ENCODE measurements at places on chromosomes 5 and 9.
A peak's percentile ranks its signal among the peaks of the same experiment; 100 is the strongest.

- DNase-seq = no peak
These were observed 48.4 kb upstream of the PWWP2A start for GRCh38 chr5:160167624-160168165.

DNA sequence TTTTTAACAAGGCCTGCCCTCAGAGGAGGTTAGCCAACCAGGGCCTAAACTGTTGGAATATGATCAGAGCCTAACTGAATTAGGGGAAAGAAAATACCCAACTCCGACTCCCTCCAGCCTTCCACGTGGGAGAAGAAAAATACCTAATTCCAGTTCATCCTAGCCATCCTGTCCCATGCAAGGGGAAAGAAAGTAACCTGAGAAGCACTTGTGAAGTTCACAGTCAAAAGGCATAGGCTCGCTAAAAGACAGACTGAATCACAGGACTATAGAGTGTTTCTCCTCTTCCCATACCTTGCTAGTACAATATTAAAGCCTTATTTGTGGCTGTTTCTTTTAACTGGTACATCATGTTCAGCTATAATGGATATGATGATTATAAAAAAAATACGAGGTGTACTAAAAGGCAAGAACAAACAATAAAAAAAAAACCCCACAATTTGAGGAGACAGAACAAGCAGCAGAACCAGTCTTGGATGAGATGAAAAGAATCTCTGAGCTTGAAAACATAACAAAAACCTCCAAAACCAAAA lies 18.0 kb upstream of the ATP10B start:
- no peak for DNase-seq

- no peak for DNase-seq
These were observed 147.6 kb upstream of the PITX1 start for GRCh38 chr5:135181653-135182052.

- DNase-seq = no peak
These were observed 10.3 kb downstream of the SMC2 start for GRCh38 chr9:104104360-104104759.

DNA sequence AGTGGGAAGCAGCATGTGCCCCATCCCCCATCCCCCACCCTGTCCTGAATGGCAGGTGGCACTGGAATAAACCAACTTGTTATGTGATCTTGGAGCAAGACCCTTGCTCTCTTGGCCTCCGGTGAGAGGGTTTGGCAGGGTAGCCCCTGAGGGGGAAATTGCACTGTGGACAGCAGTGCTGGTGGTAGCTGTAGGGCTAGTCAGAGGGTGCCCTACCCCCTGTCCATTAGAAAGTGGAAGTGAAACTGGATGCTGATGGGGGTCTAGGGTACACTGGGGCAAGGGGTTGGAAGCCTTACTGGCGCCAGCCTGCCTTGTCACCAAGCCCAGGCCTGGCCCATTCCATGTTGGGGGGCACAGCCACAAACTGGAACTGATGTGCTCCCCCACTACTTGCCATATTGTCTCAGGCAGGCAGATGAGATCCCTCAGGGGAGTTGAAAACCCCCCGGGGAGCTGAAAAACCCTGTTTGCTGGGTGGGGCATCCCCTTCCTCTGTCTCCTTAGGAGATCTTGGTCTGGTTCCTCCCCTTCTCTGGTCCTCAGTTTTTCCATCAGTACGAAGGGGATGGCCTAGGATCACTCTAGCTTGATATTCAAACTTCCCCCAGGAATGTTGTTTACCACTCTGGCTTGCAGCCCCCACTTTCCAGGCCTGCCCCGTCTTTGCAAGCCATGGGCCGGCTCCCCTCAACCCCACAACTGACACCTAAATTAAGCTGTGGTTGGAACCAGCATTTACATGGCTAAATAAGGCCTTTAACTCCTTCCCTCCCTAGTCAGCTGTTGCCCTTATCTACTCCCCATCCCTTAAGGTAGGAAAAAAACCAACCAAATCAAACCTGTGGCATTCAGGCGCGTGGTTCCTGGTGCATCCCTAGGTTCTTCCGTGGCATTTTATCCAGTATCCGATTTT lies 14.4 kb upstream of the SYNPO start:
- DNase-seq = no peak

- no peak for DNase-seq
These were observed 441.6 kb upstream of the BRINP1 start for GRCh38 chr9:119810645-119811429.

GRCh38 chr9:2093920-2094597 lies 78.9 kb downstream of the SMARCA2 start:
- DNase-seq = no peak

DNA sequence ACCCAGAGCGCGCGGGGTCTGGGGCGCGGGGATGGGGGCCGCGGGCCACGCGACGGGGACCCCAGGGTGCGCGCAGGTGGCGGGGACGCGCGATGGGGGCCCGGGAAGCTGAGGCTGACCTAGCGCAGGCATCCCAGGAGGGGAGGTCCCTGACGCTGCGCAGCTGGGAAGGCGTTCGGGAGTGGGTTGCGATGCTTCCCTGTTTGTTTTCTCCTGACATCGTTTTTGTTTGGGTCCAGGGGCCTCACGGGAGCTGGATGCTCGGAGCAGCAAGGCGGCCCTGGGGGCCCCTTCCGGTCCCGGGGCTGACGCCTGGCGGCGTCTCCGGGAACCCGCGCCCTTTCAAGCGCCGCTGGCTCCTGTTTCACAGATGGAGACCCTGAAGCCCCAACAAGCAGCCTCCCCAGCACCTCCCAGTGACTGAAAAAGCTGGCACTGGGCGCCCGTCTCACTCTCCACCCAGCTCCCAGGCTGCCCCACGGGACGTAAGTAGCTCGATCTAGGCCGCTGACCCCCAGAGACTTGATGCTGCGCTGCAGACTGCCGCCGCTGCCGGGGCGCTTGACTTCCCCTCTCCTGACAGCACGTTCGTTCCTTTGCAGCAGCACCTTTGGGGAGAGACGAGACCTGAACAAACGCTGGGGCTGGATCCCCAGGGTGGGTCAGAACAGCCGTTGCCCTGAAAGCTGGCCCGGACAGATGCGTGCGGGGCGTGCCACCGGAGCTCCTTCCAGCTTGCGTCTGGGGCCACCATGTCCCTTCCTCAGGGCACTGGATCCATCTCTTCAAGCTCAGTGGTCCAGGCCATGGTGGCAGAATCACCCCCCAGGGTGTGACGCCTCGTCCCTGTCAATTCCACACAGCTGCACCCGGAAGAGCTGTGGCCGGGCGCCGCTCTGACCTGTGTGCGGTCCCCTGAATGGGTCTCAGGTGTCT lies 593 bp downstream of the BRD3OS start:
- DNase-seq = peak; percentile 36

GRCh38 chr5:68345171-68345570 lies 129.6 kb downstream of the PIK3R1 start:
- DNase-seq = no peak

DNA sequence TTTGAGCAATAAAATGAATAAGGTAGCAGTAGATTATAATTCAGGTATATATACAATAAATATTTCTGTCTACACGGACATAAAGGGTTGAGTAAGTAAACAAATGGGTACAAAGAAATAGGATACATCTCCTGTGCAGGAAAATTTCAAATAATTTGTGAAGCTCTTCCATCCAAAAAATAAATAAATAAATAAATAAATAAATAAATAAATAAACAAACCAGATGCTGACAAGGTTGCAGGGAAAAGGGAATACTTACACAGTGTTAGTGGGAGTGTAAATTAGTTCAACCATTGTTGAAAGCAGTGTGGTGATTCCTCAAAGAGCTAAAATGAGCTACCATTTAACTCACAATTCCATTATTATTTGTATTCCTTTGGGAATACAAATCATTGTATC lies 227.3 kb upstream of the CDH18 start:
- DNase-seq = no peak

DNA sequence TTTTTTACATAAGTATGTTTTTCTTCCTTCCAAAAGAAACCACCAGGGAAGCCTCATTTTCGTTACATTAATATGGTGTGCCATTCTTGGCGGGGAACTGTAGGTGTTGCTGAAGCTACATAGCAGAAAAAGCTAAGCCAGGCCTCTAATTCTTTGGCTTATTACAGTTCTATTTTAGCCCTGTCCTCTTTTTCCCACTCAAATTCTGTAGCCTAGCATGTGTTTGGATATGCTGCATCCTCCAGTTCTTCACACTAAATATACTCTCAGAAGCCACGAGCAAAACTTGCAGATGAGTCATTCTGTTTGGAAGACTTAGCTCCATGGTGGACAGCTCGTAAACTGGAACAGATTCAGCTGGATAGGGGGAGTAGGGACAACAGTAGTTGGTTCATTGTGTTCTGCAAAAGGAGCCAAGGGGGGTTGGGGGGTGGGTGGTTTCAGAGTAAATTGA lies 369.4 kb downstream of the TMEM161B start:
- DNase-seq = no peak

DNA sequence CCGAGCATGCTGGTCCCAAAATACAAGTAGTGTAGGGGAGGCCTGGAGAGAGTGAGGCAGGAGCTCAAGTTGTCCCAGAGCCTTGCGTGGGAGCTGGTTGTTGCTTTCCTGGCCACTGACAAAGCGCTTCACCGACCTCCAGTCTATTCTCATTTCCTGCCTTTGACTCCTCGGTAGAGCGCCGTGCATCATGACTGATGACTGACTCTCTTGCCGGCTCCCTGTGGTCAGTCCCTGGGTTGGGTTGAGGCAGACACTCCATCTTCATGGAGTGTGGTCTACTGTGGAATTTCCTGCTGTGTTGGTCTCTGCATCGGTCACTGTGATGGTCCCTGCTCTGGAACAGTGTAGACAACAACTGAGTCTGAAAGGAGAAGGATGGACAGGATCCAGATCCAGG lies 175.1 kb upstream of the S1PR3 start:
- no peak for DNase-seq

DNA sequence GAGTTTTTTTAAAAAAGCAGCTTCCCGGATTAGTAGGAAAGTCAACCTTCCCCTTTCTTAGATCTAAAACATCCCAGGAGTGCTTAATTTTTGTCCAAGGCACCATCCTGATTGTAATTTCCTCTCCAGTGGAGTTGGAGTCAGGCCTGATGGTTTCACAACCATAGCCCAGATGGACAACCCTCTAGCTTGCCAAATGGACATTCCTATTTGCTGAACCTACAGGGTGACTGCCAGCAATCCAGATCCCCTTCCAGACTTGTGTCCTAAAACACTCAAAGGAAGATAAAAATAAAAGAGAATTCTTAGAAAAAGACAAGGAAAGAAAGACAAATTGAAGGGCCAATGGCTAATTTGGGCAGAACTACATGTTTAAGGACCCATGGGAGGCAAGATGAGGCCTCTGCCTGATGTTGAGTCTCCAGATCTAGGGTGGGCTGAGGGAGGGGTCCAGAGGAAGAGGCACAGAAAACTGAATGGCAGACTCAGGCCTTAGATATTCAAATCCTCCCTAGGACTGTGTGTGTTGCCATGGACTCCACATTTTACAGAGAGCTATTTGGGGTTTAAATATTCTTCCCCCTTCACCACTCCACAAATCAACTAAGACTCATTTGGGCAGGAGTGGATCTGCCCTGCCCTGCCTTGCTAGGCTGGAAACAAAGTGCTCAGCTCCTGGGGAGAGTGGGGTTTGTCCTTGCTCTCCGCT lies 38.5 kb upstream of the SLC44A1 start:
- DNase-seq = no peak

DNA sequence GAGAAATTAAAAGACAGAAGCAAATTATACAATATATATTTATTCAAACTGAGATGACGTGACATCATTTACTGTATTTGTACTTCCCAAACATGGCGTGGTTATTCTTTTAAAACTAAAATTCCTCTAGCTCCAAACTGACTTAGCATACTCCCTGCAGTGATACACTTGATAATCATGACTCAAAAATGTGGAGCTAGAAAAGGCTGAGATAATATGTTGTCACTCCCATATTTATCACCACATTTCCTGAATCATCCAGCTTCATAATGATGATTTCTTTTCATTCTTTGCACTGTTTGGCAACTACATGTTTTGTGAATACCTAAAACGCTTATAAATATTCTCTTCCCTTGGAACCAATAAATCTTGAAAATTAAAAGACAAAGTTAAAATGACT lies 341.0 kb downstream of the EBF1 start:
- no peak for DNase-seq

DNA sequence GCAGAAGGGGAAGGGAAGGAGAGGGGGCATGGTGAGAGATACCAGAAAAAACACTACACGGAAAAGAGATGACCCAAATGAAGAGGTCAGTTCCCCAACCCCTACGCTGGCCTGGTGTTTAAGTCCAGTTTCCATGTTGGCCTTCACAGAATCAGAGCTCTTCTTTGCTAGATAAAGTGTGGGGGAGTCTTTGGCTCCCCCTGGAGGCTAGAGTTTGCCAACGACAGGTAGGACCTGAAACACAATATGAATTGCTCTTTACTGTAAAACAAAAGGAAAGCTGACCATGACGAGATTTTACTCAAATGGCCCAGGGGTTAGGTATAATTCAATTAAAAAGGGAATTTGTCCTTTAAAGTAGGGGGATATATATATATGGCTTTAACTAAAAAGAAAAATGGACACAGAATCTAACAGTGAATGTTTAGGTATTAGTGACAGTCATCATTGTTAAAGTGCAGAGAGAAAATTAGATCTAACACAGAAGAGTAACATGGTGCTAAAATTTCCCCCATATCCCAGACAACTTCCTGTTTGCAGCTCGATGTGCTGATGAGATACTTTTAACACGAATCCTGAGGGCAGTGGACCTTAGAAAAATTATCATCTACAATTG lies 92.0 kb downstream of the SV2C start:
- DNase-seq = peak; percentile 80

DNA sequence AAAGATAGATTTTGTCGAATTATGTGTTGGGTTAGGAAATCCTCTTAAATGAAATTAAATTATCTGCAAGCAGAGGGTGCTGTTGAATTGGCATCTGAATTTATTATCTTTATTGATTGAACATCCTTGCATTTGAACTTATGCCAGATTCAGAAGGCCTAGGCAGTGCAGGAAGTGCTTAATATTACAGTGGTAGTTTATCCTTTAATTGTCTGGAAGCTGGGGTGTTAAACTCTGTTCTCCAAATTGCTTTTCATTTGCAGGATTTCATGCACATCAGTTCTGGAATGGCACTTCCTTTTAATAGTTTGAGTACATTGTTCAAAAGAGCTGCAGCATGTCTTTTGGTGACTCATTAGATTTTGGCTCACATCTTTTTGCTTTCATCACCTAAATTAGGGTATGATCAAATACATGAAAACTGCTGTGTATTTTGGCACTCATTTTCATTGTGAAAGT lies 186.3 kb downstream of the KDM4C start:
- peak; percentile 95 for DNase-seq

DNA sequence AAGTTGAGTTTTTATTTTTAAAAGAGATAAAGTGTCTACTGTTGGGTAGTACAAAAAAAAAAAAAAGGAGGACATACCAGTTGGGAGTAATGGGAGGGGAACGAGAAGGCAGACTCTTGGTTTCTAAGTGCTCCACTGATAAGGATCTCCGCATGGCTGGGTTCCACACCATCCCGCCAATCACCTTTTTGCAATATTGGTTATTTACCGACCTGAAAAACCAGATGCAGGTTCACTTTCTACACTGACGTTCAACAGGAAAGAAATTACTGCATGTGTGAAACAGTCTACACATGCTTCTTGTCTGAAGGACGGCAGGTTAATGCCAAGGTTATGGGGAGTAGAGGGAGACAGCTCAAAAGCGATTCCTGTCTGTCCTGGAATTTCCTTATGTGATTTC lies 75.5 kb downstream of the PTPN3 start:
- DNase-seq = no peak

- no peak for DNase-seq
These were observed 48.7 kb upstream of the CEMIP2 start for GRCh38 chr9:71816916-71817451.
